ENCODE measurements at places on chromosomes 12 and 14. TPM values are rescaled to one million over a fixed set of nuclear protein-coding genes. Genes with fewer than 3 reads are reported as not detected.

- H3K4me3 ChIP-seq: no peak overlapping the region
- no peak for DNase-seq
- no peaks in the 10 kb centered on the region for H3K4me1 ChIP-seq
- H3K27me3 ChIP-seq: peaks cover 5% of the 10 kb centered on the region
- H3K36me3 ChIP-seq: no peaks in the 10 kb centered on the region
- no peak overlapping the region for H3K27ac ChIP-seq
These were observed 66.9 kb downstream of the GALNT9 start for GRCh38 chr12:132262256-132263060.

DNA sequence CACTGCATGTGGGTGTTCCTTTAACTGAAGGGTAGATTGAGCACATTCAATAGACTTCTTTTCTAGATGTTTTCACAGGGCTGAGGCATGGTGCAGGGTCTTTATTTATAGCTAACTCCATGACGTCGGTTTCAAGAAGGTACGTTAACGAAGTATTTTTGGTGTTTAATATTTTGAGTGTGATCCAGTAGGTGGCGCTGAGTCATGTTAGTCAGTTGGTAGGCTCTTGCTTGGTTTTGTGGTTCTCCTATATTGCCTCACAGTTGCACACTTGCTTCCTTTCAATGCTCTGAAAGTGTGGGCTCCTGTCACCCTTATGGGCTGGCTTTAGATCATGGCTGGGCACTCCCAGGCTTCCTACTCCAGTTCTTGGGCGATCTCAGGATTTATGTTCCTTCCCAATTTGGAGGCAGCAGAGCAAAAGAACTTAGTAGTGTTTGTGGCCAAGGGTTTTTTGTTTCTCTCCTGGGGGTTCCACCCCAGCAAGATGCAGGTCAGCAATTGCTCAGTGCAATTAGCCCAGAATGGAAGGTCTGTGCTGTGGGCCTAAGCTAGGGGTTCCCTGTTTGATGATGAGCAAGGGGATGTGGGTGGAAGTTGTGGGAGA lies 471.6 kb upstream of the FOXG1 start:
- H3K36me3 ChIP-seq: peaks cover 3% of the 10 kb centered on the region
- H3K27me3 ChIP-seq: no peaks in the 10 kb centered on the region
- no peak for DNase-seq
- no peaks in the 10 kb centered on the region for H3K4me1 ChIP-seq
- H3K27ac ChIP-seq: no peak overlapping the region

- no peaks in the 10 kb centered on the region for H3K36me3 ChIP-seq
- H3K27me3 ChIP-seq: no peaks in the 10 kb centered on the region
- DNase-seq: no peak
- no peak overlapping the region for H3K4me3 ChIP-seq
- peaks cover 18% of the 10 kb centered on the region for H3K4me1 ChIP-seq
These were observed 3.6 kb upstream of the COPZ1 start for GRCh38 chr12:54321363-54321762.

- H3K27ac ChIP-seq: peak overlapping the region; percentile 78
- H3K4me1 ChIP-seq: no peaks in the 10 kb centered on the region
- no peaks in the 10 kb centered on the region for H3K36me3 ChIP-seq
- no peak overlapping the region for H3K4me3 ChIP-seq
- no peak for DNase-seq
These were observed 13.9 kb upstream of the TNFRSF1A start for GRCh38 chr12:6355491-6356373.

GRCh38 chr14:103123634-103124500 lies 606 bp downstream of the TNFAIP2 start:
- H3K4me1 ChIP-seq: peaks cover 7% of the 10 kb centered on the region
- no peak overlapping the region for H3K27ac ChIP-seq
- no peak for DNase-seq

DNA sequence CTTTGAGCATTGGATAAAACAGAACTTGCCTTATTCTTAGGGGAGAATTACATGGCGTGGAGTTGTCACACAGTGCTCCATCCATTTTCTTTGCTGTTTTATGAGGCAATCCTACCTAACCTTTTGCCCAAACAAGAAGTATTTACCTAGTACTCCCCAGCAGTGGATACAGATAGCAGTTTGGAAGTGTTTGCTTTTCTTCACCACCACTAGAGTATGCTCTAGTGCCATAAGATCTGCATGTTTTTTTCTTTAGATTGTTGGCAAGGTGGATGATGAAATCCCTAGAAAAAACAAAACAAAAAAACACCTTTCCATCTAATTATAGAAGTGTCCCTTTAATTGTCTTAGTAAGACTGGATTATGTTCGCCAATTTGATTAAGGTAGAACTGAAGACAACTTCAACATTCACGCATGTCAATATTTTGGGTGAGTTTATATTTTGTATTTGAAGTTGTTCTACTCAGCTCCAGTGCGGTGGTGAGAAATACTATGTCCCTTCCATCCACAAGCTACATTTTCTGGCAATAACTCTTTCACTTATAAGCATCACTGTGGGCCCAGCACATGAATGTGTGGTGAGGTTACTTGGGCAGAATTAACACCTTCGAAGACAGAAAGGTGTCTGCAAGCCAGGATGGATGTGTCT lies 23.6 kb upstream of the TMEM260 start:
- peaks cover 46% of the 10 kb centered on the region for H3K27me3 ChIP-seq
- no peaks in the 10 kb centered on the region for H3K36me3 ChIP-seq
- H3K27ac ChIP-seq: no peak overlapping the region
- no peak for DNase-seq
- no peaks in the 10 kb centered on the region for H3K4me1 ChIP-seq

DNA sequence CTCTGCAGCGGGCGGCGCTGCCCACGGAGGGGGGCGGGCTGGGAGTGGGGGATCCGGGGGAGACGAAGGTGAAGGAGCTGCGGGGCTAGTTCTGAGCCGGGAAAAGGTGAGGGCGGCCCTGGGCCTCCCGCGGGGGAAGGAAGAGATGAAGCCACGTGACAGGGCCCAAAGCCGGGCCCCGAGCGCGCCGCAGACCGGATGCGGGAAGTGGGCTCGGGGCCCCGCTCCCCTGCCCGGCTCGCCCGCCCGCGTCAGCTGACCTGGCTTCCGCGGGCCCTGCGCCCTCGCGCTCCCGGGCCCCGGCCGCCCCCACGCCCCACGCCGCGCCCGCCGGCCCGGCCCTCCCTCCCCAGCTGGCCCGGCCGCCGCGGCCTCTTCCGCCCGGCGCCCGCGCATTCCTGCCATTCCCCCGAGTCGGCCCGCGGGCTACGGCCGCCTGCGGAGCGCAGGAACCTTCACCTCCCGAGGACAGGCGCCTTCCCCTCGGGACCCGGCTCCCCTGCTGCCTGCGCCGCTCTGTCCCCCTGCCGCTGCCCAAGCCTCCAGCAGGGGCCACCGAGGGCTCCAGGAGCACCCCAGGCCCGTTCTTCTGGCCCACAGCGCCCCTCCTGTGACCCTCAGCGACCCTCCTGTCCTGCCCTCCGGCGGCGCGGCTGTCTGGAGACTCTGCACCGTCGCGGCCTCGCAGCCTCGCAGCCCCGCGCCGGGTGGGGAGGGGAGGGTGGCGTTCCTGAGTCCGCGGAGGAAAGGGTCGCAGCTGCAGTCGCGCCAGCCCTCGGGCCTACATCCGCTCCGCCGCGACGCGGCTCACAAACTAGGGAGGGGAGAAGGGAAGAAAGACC lies 20.4 kb downstream of the NINJ2 start:
- H3K27me3 ChIP-seq: no peaks in the 10 kb centered on the region
- H3K27ac ChIP-seq: no peak overlapping the region
- no peaks in the 10 kb centered on the region for H3K36me3 ChIP-seq
- peaks cover 16% of the 10 kb centered on the region for H3K4me1 ChIP-seq
- DNase-seq: peak; percentile 56

Gene CNTN1
- total RNA-seq: 0.77 TPM

Gene ZNF664
- 167 TPM for total RNA-seq

Gene LTB4R2
- 9.4 TPM for total RNA-seq

- DNase-seq: no peak
- no peaks in the 10 kb centered on the region for H3K27me3 ChIP-seq
- peaks cover 16% of the 10 kb centered on the region for H3K4me1 ChIP-seq
- peak overlapping the region; percentile 57 for H3K27ac ChIP-seq
- H3K36me3 ChIP-seq: peaks cover 3% of the 10 kb centered on the region
These were observed 58.4 kb downstream of the CCDC91 start for GRCh38 chr12:28248555-28249145.

Measured in neural crest cell (in vitro differentiated cells).